ENCODE measurements at places on chromosomes 11 and 22.
A peak's percentile ranks its signal among the peaks of the same experiment; 100 is the strongest.

DNA sequence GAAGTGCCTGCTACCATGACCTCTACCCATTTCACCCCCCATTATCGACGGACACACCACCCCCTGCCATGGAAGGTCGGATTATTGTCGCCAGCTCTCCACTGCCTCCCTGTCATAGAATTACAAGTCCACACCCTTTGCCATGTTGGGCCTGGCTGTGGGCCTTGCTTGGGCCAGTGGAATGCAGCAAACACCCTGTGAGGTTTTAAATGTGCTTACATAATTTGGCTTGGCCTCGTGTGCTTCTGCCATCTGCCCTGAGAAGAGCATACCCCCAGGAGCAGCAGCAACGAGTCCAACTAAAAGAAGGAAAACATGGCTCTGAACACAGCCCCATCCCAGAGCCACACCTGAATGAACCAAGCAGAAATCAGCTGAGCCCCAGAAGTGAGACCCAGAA lies 94.1 kb upstream of the PRDM11 start:
- DNase-seq, result no peak

DNA sequence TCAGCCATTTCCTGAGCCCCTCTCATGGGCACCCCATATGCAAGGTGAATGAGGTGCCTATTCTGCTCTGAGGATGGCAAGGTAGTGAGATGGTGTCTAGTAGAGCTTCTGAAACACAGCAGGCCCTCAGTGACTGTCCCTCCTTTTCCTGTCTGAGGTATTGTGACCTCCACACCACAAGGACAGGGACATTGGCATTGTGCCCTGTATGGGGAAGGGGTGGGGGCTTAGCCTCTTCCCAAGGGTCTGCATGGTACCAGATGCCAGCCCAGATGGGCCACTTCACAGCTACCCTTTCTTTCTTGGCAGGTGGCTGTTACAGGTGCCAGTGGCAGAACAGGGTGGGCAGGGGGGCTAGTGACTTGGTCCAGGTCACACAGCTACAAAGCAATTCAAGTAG lies 78.8 kb downstream of the CABIN1 start:
- DNase-seq, result no peak

- DNase-seq, result no peak
These were observed 88.1 kb downstream of the TEAD1 start for GRCh38 chr11:12762278-12762677.

GRCh38 chr11:61535998-61536675 lies 27.6 kb downstream of the LRRC10B start:
- DNase-seq, result no peak

GRCh38 chr11:1193326-1194230 lies 29.3 kb upstream of the MUC5B start:
- no peak for DNase-seq

DNA sequence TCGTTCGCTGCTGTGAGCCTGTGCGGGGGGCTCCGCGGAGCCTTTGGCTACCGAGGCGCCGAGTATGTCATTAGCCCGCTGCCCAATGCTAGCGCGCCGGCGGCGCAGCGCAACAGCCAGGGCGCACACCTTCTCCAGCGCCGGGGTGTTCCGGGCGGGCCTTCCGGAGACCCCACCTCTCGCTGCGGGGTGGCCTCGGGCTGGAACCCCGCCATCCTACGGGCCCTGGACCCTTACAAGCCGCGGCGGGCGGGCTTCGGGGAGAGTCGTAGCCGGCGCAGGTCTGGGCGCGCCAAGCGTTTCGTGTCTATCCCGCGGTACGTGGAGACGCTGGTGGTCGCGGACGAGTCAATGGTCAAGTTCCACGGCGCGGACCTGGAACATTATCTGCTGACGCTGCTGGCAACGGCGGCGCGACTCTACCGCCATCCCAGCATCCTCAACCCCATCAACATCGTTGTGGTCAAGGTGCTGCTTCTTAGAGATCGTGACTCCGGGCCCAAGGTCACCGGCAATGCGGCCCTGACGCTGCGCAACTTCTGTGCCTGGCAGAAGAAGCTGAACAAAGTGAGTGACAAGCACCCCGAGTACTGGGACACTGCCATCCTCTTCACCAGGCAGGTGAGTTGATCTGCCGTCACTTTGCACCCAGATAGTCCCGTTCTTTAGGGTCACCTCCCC lies 1.0 kb downstream of the ADAMTS15 start:
- no peak for DNase-seq

DNA sequence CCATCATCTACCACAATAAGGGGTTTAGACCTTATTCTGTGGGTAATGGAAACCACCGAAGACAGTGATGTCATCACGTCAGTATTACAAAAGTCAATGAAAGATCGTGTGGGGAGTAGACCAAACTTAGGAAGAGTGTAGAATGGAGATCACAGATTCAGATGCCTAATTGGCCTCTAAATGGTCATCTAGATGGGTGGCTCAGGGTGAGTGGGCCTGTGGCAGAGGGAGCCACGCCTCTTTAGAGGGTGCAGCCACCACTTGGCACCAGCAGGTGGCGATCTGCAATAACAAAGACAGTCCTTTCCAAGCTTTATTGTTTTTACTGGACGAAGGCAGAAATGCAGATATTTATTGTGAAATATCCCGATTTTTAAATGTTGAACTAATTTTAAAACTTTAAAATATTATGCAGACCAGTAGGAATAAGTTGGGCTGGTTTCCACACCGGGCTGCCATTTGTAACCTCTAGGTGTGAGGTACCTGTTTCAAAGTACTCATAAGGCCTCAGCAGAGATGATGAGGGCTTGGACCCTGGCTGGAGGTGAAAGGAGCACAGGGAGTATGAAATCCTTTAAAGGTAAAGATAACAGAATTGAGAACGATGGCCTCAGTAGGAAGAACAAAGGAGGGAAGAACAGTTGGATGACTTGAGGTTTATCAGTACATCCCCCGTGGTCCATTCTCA lies 222.0 kb downstream of the DBX1 start:
- no peak for DNase-seq

- DNase-seq, result peak; percentile 59
These were observed 48.8 kb downstream of the SMCO4 start for GRCh38 chr11:93494357-93494756.

DNA sequence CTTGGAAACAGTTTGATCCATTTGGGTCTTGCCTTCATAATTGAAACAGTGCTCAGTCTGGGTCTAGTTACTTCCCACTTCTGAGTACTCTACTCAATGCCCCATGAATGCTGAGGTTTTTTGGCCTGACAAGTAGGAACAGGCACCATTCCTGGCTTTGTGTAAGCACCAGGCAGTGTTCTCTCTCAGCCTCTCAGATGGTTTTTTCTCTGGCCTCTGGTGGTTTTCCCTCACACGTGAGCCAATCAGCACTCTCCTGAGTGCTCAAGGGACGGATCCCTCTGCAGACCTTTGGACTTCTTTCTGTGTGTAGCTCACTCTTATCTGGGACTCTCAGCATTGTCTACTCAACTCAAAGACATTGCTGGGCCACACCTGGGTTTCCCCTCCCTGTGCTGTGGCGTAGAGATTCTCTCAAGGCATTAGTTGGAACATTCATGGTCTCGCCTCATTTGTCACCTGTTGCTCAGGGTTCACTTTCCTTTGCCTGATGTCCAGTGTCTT lies 21.3 kb downstream of the SIK2 start:
- no peak for DNase-seq

GRCh38 chr22:32005453-32005852 lies 37.6 kb upstream of the SLC5A1 start:
- peak; percentile 48 for DNase-seq

- no peak for DNase-seq
These were observed 106.3 kb downstream of the KCNQ1OT1 start for GRCh38 chr11:2593393-2593950.

- DNase-seq, result no peak
These were observed 32.1 kb downstream of the FAM168A start for GRCh38 chr11:73565804-73566203.

DNA sequence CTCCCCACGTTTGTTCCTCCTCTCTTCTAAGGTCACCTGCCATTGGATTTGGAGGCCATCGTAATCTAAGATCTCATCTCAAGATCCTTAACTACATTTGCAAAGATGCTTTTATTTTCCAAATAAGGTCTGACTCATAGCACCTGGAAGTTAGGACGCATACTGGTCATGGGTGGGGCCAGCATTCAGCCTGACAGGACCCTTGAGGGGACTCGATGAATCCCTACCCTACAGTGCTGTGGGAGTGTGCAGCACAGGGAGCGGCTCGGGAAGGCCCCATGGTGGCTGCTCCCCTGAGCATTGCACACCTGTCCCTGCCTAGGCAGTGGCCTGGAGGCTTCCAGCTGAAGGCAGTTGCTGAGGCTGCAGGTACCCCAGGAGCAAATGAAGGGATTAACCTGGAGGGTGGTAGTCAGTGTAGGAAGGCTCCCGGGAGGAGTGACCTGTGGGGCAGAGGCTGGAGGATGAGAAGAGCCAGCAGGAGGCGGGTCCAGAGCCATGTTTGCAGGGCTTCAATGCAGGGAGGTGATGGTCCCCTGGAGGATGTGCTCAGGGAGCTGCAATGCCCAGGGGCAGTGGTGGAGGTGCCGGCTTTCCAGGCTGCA lies 362.2 kb downstream of the CTTN start:
- DNase-seq, result no peak

- no peak for DNase-seq
These were observed 4.2 kb downstream of the ELF5 start for GRCh38 chr11:34509336-34509876.

GRCh38 chr22:40588726-40589125 lies 47.8 kb downstream of the MRTFA start:
- no peak for DNase-seq

DNA sequence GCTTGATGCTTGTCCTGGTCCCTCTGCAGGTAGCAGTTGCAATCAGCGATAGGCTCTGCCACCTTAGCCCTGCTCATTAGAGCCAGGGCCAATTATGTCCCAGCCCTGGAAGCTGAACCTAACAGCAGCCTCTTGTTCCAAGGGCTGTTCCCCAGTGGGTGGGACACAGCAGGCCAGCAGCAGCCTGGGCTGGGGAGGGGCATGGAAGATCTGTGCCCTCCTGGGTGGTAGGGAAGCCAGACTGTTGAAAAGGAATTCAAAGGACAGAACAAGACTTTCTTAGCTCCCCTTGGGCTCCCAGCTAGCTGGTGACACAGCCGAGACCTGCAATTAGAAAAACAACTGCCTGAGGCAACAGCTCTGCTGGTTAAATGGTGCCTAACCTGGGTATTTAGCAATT lies 17.4 kb downstream of the DRD2 start:
- DNase-seq, result no peak

GRCh38 chr11:46845440-46845739 lies 690 bp downstream of the CKAP5 start:
- no peak for DNase-seq

- peak; percentile 35 for DNase-seq
These were observed 34.2 kb downstream of the PHF21B start for GRCh38 chr22:44975427-44976262.

- peak; percentile 34 for DNase-seq
These were observed 1.5 kb downstream of the DDB2 start for GRCh38 chr11:47216121-47216798.

DNA sequence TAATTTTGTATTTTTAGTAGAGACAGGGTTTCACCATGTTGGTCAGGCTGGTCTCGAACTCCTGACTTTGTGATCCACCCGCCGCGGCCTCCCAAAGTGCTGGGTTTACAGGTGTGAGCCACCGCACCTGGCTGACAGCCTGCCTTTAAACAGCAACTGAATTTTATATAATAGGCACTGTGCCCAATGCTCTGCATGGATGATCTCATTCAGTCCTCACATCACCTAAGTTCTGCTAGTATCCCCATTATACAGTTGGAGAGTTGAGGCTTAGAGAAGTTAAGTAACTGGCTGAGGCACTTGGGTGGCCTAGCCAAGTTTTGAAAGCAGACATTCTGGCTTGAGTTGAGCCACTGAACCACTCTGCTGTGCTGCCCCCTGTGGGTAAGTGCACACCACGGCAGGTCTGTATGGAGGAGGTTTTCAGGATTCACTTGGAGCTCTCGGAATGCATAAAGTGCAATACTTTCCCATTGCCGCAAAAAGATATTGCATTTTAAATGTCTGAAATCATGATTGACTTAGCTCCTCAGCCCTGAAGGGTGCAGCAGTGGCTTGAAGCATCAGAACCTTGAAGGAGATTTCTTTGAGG lies 112.4 kb downstream of the LDLRAD3 start:
- DNase-seq, result no peak

DNA sequence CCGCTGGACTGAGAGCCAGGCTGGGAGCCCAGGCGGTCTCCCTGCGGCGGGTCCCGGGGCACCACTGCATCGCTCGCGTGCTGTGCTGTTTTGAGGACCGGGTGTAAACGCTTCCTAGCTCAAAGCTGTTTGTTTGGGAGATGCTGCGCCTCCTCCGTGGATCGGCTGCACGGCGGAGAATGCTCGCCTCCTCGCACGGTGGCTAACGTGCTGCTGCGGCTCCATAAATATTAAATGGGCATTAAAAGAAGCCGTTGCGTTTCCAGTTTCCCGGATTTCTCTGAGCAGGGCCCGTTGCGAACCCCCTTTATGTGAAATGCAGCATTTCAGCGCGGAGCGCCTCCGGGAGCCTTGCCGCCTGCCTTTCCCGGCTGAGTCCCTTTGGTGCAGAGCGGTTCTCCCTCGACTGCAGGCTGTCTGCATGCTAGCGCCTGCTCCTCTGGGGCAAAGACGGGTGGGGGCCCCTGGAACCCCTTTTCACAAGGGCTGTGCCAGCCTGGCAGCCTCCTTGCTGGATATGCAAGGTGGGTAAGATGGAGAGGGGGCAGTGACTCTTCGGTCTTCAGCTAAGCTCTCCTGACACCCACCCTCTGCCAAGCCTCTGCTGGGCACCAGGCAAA lies 9.3 kb downstream of the MPPED1 start:
- no peak for DNase-seq

DNA sequence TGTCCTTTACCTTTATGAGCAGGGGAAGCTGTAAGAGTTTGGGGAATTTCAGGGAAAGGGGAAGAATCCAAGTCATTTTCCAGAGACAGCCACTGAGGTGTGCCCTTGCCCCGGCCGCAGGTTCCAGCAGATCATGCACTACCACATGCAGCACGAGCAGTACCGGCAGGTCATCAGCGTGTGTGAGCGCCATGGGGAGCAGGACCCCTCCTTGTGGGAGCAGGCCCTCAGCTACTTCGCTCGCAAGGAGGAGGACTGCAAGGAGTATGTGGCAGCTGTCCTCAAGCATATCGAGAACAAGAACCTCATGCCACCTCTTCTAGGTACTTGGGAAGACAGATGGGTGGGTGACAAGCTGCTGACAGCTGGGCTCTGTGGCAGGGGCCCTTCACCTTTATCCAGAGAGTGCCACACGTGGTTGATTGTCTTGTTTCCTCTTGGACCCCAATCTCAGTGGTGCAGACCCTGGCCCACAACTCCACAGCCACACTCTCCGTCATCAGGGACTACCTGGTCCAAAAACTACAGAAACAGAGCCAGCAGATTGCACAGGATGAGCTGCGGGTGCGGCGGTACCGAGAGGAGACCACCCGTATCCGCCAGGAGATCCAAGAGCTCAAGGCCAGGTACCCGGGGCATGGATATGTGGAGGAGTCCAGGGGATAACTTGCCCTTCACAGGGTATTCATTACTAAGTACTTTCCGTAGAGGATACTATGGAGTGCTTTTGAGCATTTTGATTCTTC lies 5.8 kb upstream of the HMBS start:
- DNase-seq, result no peak

Data from non-pigmented ciliary epithelial cell (primary cell).